ENCODE measurements at places on chromosomes 7 and 10.

DNA sequence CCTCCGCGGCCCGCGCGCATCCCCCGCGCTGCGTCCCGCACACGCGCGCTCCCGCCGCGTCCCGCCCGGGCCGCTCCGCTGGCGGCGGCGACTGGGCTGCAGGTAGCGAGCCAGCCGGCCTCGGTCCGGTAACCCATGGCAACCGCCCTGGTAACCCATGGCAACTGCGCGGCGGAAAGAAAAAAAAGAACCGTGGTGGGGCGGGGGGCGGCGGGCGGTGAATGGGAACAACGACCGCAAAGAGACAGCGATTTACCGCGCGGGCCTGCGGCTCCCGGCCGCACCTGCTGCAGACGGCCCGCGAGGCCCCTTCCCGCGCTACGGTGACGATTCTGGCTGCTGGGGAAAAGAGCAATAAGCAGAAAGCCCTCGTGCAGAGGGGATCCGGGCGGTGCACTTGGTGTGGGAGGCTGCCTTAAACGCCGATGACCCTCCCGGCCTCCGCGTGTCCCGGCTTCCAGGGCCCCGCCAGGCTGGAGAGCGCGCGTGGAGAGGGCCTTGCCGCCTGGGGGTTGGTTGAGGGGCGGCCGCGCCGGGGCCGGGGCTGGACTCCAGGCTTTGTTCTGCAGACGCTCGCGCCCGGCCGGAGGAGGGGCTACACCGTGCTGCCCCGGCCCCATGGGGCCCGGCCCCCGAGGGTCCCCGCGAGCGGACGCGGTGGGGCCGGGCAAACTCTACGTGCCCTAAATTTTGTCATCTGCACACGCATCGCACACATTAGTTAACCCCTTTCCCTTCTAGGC, 84.7 kb downstream of the SNX10 start:
- peak; percentile 85 for DNase-seq

- DNase-seq = peak; percentile 51
Measured at GRCh38 chr7:69790977-69791724, 192.9 kb downstream of the AUTS2 start.

GRCh38 chr10:18140149-18140956, at the start of gene CACNB2:
Gene CACNB2 (plus strand): TSS chr10:18140424.
- peak; percentile 23 for DNase-seq

GRCh38 chr7:127486654-127487053, 94.1 kb upstream of the ZNF800 start:
- DNase-seq = no peak

- DNase-seq = no peak
Measured at GRCh38 chr10:3085785-3086567, 18.6 kb downstream of the PFKP start.

- DNase-seq = no peak
Measured at GRCh38 chr7:2706685-2707126, 18.7 kb downstream of the AMZ1 start.

GRCh38 chr7:44618045-44618444, 11.6 kb downstream of the OGDH start:
- no peak for DNase-seq

DNA sequence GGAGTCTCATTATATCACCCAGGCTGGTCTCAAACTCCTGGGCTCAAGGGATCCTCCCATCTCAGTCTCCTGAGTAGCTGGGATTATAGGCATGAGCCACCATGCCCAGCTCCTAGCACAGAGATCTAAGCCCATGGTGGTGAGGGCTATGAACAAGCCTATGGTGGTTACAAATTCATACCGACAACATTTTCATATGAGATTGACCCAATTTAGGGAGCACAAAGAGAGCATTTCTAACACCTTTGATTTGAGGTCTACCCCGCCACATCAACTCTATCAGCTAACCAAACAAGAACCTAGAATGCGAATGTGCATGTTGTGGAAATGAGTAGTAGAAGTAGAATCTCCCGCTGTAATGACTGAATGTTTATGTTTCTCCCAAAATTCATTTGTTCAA, 14.2 kb upstream of the PRF1 start:
- no peak for DNase-seq

GRCh38 chr7:24939416-24939815, 40.6 kb downstream of the OSBPL3 start:
- DNase-seq = no peak

Data from NCI-H1105 (cell line).